GM19239 (cell line): ENCODE measurements at places on chromosomes 1 and 21.

GRCh38 chr1:214236477-214236876, 44.5 kb upstream of the SMYD2 start:
- DNase-seq: no peak

DNA sequence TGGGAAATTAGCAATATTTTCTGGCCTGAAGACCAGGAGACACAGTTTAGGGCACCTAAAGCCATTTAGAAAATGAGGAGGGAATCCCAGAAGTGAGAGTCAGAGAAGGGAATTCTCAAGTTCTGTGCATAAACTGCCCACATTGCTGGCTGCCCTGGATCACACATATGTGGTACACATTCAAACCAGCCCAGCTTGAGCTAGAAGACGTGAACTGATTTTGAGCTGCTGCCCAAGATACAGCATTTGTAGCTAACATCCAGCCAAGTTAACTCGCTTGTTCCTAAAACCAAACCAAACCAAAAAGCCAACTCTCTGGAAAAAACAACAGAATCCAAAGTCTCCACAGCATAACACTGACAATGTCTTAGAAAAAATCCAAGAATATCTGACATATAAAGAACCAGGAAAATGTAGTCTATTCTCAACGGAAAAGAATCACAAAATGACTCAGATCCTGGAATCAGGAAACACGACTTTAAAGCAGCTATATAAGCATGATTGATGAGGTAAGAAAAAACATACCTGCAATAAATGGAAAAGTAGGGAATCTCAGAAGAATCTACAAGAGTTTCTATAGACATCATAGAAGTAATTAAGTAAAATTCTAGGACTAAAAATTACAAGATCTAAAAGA, 18.2 kb upstream of the QSOX1 start:
- DNase-seq: no peak

DNA sequence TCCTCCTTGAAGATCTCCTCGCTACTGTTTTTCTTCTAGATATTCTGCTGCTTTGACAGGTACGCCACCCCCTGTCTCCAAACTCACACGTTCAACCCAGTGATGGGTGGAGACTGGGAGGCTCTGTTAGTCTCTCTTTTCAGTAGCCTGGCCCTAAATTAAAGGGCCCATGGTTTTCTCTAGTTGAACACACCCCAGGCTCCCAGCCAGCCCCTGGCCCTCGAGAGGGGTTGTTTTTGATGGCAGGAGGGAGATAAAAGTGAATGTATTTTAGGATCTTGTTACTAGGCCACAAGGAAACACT, 21.6 kb upstream of the CLDN14 start:
- no peak for DNase-seq

DNA sequence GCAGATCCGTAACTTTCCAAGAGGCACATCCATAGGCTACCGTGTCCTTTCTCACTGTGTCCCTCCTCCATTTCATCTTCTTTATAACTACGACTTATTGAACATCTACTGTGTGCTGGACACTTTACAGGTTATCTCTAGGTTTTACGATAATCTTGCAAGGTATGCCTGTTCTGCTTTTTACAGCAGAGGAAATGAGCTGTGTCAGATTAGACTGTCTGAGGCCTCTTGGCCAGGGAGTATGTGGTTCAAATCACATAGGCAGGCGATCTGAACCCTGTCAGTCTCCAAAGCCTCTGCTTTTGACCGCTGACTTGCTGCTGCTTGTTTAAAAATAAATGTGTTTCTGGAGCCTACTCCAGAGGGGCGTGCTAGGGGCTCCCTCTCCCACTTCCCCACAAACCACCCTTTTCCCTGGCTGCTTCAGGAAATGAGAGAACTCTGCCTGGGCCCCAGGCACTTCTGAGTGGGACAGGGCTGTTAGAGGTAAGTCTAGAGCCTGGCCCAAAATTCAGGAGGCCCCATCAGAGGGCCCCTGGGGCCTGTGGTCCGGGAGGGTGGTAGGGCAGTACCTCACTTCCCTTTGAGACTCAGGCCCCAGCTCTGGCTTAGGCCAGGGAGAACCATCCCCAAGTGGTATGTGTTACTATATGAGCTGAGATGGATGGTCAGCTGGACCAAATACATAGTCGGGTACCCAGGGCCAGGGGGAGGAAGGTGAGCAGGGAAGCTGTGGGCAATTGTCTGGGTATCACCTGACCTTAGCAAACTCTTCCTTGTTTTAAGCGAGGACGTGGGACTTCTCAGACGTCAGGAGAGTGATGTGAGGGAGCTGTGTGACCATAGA, 4.4 kb downstream of the PSEN2 start:
- no peak for DNase-seq

GRCh38 chr1:6423321-6423999, 1.1 kb upstream of the ESPN start:
- peak; percentile 94 for DNase-seq

- no peak for DNase-seq
Measured at GRCh38 chr21:17513214-17514123, 626 bp downstream of the CXADR start.

DNA sequence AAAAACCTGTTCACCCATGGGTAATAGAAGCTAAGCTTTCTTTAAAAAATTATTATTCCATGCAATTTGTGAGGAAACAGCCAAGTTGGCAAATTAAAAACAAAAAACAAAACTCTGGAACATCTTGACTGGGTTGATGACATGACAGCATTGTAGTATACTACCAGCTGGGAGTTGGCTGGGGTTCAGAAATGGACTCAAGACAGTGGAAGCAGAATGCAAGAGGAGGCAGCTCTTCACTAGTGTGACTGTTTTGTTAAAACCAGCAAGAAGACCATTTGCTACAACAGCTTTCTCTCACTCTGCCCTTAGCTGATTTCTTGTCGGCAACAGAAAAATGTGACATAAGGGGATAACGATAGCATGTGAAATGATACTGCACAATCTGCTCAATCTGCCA, 1298.9 kb upstream of the ADGRL4 start:
- no peak for DNase-seq

DNA sequence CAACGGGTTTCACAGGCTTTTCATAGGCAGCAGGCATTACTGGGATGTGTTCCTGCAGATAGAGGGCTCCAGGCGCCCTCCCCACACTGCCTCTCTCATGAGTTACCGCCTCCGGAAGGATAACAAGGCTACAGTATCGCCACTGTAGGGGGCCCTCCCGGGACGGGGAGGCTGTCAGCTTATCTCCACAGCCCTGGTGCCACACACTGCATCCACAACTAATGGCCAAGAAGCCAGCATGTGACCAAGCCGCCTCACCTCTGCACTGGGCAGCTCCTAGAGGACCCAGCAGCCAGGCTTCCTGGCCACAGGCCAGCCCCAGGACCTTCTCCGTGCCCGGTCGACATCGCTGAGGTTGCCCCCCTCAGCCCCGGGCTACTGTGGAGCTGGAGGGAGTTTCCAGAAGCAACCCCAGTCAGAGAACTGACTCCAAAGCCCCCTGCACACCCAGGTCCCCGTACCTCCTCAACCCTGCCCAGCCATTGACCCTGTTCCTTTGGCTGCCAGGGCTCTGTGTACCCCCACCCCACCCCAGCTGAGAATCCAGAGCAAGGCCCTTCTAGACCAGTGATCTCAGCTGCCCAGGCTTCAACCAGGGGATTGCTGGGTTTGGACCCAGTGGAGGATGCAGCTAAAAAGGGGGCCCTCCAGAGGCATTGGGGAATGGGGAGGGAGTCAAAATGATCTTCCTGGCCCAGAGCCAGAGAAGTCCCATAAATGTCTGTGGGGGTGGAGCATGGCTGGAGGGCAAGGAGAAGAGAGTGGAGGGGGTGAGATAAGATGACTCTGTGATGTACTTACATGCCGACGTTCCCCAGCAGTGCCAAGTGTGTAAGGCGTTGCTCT, 45.0 kb downstream of the NEK2 start:
- no peak for DNase-seq

GRCh38 chr1:54500107-54500431, 48.0 kb upstream of the ACOT11 start:
- no peak for DNase-seq

DNA sequence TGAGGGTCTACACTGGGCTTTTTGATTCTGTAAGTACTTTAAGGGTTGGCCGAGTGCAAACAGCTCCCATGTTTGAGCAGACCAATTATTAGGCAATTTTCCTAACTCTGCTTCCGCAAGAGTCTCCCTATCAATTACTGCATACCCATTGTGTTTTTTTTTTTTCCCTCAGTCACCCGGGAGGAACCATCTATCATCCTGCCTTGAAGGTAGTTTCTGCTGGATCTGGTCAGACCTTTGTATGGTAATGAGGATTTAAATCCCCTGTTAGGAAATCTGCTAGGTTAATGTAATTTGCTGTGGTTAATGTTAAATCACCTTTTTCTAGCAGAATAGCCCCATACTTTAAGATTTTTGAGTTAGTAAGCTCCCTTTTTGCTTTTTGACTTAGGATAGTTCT, 40.8 kb upstream of the WARS2 start:
- DNase-seq: no peak

- peak; percentile 8 for DNase-seq
Measured at GRCh38 chr1:223621312-223621734, 44.2 kb downstream of the CAPN8 start.

- DNase-seq: no peak
Measured at GRCh38 chr21:20661745-20662422, 336.3 kb upstream of the NCAM2 start.

- no peak for DNase-seq
Measured at GRCh38 chr1:184075055-184076029, 23.8 kb downstream of the TSEN15 start.

- DNase-seq: no peak
Measured at GRCh38 chr1:58436615-58437297, 109.8 kb downstream of the OMA1 start.

GRCh38 chr1:211621447-211622198, 42.7 kb upstream of the SLC30A1 start:
- no peak for DNase-seq

DNA sequence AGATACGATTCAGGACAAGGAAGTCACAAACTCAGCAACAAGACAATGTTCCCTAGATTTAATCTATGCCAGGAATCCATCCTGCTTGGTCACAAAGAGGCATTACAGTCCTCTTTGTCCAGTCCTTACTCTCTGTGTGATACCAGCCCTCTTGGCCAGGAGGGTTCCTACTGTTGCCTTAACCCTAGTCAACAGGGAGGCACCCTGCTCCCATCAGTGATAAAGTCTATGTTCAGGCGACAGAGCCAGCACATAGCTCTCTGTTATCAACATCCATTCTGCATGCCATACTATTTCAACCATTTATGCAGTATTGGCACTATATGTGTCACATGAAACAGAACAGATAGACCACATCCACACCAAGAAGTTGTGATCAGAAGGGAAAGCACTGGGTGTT, 4.4 kb upstream of the NPL start:
- DNase-seq: no peak

DNA sequence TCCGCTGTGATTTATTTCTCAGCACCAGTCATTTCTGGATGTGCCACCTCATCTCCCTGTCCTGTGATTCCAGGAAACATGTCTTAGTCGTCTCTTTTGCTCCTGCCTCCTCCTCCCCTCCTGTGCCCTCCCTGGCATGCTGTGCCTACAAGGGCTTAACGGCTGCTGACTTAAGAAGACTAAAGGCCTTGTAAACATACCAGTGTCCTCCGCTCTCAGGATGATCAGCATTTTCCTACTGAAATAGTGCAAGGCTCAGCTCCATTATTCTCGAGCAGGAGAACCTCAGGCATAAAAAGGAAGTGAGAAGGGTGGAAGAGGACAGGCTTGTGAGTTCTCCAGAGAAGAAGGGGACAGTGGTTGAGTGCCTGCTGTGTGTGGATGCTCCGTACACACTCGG, 61.6 kb upstream of the RUNX3 start:
- no peak for DNase-seq

DNA sequence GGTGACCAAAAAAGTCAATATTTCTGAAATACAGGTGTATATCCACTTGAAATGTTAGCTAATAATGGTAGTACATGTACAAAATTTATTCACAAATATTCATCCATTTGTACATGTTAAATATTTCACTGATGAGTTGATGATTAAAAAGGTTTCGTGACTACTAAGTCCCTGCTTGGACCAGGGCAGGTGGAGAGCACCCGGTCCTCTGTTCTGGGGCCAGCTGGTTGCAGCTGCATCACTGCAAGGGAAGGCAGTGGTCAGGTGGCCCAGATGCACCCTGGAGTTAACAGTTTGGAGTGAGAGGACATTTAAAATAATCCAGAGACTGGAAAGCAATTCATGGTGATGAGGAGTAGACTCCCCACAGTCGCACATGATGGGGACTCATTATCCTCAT, 141.2 kb downstream of the ZBTB18 start:
- DNase-seq: no peak

DNA sequence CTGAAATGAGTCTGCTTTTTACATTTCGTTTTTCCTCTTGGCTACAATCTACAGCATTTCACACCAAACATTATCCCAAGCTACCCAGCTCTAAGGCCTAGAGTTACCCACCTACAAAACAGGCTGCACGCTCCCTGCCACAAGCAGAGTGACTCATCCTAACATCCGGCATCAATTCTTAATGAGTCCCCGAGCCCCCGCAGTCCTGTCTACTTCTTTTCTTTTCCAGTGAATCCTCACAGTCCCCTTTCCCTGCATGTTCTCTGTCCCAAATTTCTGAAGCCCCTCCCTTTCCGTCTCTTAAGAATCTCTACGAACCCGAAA, 650 bp downstream of the PCNX2 start:
- DNase-seq: no peak

- DNase-seq: peak; percentile 75
Measured at GRCh38 chr21:36028127-36029069, 31.9 kb downstream of the SETD4 start.

DNA sequence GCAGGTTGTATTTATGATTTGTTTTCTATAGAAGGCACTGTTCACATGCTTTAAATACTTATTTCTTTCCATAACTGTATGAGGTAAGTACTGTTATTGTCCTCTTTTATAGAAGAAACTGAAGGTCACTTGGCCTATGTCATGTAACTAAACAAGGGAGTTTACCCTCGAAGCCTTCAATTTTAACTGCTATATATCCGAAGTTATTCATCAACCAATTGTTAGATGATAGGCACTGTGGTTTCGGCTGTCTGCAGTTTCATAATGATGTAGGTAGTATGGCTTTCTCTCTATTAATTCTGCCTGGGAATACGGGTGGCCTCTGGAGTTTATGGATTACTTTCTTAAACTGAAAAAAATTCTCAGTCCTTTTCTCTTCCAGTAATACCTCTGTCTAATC, 413.3 kb upstream of the ADGRL2 start:
- no peak for DNase-seq

DNA sequence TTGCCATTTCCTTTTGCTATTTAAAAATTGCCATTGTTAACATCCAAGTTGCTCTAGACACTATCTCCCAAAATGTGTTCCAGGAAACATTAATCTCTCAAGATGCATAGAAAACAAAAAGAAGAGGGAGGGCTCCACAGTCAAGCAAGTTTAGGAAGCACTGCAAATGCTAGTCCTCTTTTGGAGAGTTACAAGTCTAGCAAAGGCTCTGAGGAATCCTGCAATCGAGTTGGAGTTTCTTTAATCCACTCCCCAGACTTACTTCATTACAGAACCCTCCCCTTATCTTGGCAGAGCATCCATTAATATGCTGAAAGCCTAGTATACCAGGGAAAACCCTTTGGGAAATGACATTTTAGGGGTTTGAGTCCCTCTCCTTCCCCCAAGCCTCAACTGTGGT, 147.9 kb downstream of the SYF2 start:
- no peak for DNase-seq
